ENCODE measurements at places on chromosomes 7 and 10. TPM values are rescaled to one million over a fixed set of nuclear protein-coding genes. Genes with fewer than 3 reads are reported as not detected.

NKX2-3 gene
- total RNA-seq, result not detected

HNRNPF gene
- 379 TPM for total RNA-seq

EZH2 gene
- total RNA-seq, result 132 TPM

AKR1C4 gene
- total RNA-seq, result not detected

C1GALT1 gene
- total RNA-seq, result 25.7 TPM
